ENCODE measurements at places on chromosomes 12 and 14. TPM values are rescaled to one million over a fixed set of nuclear protein-coding genes. Genes with fewer than 3 reads are reported as not detected.

Gene CFL2
- 301 TPM for total RNA-seq

Gene LRTM2
- total RNA-seq, result not detected

Gene RERGL
- not detected for total RNA-seq

- DNase-seq, result no peak
Measured at GRCh38 chr12:48775299-48775698, 13.6 kb downstream of the ADCY6 start.

DNA sequence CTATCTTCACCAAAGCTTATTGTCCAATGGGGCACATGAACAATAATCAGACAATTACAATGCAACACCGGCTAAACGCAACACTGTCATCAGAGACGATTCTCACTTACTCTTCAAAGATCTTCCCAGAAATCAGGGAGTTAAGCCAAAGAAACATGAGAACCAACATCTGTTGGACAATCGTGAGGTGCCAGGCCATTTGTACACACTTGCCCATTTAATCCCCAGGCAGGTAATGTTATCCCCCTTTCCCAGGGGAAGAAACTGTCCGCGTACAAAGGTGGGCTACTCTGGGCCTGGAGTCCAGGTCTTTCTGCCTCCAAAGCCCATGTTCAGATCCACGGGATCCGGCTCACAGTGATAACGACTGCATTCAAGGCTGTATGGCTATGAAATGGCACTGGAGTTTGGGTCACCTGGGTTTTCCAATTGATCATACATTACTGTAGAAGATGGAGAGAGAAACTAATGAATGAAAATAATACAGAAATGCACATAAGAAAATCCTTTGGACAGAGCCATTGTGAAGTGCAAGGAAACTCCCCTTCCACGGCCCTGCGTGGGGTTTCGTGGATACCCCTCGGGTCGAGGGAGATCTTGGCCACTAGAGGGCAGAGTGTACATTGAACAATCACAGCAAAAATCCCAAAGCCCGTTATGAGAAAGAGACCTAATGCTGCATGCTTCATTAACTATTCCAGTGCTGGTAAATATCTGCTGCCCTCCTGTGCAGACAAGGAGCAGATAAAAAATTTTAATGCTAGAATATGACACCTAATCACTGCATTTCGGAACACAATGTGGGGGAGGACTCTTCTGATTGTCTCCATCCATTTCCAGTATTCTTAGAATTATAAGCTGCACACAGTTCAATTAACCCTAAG lies 111.4 kb downstream of the EGLN3 start:
- peak; percentile 58 for DNase-seq

Measured in HepG2 (cell line).